ENCODE measurements at places on chromosomes 6 and 20.

- no peak for DNase-seq
Measured at GRCh38 chr6:37858363-37858762, 38.8 kb downstream of the ZFAND3 start.

DNA sequence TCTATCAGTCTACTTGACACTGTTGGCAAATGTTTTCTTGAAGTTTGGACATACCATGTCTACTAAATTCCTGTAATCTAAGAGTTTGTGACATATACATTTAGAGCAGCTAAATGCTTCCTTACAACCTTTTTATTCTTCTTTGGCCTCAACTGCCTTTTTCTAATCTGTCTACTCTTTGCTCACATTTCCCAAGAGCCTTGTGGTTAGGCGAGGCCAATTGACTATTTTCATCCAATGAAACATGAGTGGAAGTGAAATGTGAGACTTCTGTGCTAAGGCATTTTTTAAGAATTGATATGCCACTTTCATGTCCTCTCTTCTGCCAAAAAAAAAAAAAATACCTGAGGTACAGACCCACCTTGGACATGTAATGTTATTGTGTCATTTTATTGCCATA, 158.2 kb upstream of the MCHR2 start:
- no peak for DNase-seq

- DNase-seq: no peak
Measured at GRCh38 chr6:41367700-41368099, 32.3 kb downstream of the NCR2 start.

DNA sequence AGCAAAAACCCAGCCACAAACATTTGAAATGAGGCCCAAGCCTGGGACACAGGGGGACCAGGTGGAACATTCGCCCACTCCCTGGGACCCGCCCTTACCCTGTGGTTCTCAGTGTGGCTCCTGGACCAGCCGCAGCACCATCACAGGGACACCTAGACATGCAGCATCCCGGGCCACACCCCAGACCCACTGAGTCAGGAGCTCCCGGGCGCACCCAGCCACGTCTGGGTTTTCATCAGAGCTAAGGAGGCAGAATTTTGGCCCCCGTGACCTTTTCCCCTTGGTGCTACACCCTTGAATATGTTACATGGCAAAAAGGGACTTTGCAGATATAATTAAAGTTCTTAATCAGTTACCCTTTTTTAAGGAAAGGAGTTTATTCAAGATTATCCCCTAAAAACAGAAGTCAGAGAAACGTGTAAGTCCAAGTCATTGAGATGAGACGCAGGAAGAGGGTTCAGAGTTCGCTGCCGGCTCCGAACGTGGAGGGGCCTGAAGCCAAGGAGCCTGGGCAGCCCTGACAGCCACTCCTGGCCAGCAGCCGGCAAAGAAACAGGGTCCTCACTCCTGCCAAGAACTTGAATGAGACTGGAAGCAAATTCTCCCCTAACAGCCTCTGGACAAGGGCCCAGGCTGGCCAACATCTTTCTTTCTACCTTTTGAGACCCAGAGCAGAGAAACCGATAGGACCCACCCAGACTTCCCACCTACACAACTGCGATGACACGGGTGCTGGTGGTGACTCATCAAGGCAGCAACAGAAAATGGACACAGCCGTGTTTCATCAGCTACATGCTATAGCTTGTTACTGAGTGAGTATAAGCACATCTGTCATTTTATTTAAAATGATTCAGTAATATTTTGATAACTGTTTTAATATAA, 25.3 kb downstream of the BFSP1 start:
- no peak for DNase-seq

GRCh38 chr6:161674930-161675682, 401.2 kb upstream of the AGPAT4 start:
- DNase-seq: no peak

- no peak for DNase-seq
Measured at GRCh38 chr6:66429210-66429609, 722.2 kb upstream of the EYS start.

GRCh38 chr6:43630980-43631619, 2.0 kb upstream of the GTPBP2 start:
- DNase-seq: no peak

Measured in hypothalamus (tissue), 51 donors.